Gastroesophageal sphincter (tissue), 4 donors: ENCODE measurements at places on chromosomes 11 and 22.

DNA sequence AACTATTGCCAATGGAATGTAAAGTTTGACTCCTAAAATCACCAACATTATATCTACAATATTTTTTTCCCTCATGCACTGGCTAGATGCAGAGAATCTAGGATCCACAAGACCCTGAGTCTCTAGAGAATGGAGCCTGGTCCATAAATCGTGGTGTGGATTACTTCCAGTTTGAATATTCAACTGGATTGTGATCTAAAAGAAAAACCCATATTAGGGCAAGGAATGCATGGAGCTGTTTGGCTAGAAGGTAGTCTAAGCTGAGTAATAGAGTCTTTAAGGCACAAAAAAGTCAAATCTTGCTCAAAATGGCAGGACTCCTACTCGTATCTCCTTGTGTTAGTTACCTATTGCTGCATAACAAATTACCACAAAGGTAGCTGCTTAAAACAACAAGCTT lies 9.4 kb upstream of the MS4A5 start:
- no peaks in the 10 kb centered on the region for H3K4me1 ChIP-seq
- ATAC-seq: no peak
- no peak overlapping the region for H3K27ac ChIP-seq
- H3K27me3 ChIP-seq: no peaks in the 10 kb centered on the region
- no peak overlapping the region for H3K4me3 ChIP-seq

- H3K27me3 ChIP-seq: peaks cover 5% of the 10 kb centered on the region
- no peak overlapping the region for H3K27ac ChIP-seq
- peaks cover 49% of the 10 kb centered on the region for H3K36me3 ChIP-seq
- no peak for ATAC-seq
These were observed 16.4 kb upstream of the COX8A start for GRCh38 chr11:63958008-63958407.

DNA sequence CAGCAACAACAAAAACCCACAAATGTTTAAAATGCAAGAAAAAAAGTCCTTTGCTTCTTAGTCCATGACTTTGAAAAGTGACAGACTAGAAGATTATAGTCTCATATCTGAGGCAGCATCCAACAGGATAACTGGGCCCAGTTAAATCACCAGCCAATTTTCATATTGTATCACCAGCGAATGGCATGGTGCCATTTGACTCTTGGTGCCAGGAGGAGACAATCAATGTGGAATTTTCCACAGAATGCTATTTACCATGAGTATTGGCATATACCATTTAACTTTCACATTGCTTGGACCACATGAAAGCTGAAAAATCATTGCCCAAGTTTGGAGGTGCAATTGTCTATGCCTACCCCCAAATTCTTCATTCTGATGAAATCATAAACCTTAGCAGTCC lies 255.5 kb downstream of the TENM4 start:
- H3K27me3 ChIP-seq: no peaks in the 10 kb centered on the region
- no peak for ATAC-seq
- no peaks in the 10 kb centered on the region for H3K36me3 ChIP-seq

DNA sequence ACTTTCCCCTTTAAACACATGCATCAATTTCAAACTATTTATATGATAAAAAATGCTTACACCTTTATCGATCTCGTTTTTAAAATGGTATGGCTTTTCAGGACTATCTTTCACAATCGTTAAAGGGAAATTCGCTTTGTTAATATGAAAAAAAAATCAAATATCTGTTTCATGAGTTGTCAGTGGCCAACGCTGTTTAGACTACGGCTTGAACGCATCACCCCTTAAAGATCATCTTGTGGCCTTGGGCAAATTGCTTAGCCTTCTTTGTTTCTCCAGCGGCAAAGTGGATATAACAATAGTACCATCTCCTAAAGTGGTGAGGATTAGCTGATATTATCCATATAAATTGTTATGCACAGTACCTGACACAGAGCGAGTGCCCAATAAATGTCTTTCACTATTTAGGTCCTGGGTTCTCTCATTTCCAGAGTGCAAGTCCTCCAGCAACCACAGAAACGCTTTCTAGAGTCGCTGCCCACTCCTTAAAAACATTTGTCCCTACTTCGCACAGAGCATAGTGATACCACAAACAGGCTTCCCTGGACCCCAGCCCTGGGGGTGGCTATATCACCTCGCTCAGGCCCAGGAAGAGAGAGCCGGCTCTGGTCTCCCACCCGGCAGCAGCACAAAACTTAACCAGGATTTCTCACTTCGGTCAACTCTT lies 904 bp downstream of the SLC35F2 start:
- ATAC-seq: no peak
- H3K4me1 ChIP-seq: peaks cover 27% of the 10 kb centered on the region
- peak overlapping the region; percentile 75 for H3K4me3 ChIP-seq
- H3K36me3 ChIP-seq: no peaks in the 10 kb centered on the region
- no peak overlapping the region for H3K27ac ChIP-seq

DNA sequence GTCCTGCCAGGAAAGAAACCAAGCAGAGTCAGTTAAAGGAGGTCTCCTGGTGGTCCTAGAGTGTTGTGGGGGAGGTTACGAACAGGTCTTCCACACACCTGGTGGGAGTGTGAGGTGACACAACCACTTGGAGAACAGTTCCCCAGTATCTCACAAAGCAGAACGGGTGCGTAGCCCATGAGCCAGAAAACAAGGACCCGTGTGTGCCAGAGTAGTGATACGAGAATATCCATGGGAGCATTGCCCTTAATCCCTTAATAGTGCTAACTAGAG lies 21.7 kb upstream of the CLDN5 start:
- no peaks in the 10 kb centered on the region for H3K4me1 ChIP-seq
- H3K4me3 ChIP-seq: no peak overlapping the region
- no peak for ATAC-seq
- H3K27me3 ChIP-seq: peaks cover 21% of the 10 kb centered on the region
- no peaks in the 10 kb centered on the region for H3K36me3 ChIP-seq

- no peak overlapping the region for H3K27ac ChIP-seq
- peaks cover 10% of the 10 kb centered on the region for H3K4me1 ChIP-seq
- no peaks in the 10 kb centered on the region for H3K36me3 ChIP-seq
These were observed 61.9 kb upstream of the RDX start for GRCh38 chr11:110358336-110358735.

DNA sequence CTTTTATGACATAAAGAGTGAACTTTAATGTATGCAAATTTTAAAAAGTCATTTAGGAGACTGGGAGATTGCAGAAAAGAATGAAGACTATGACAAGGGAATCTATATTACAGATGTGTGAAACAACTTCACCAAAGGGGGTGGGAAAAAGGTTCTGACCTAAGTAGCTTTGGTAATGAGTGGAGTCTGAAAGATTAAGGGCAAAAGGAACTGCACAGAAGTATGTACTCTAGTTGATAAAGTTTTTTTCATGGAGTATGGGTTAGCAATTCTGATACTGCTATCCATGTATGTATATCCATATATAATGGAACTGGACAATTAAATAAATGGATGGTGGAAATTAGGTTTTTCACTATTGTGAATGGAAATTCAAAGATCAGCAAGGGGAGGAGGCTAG lies 9.2 kb downstream of the CKAP5 start:
- no peaks in the 10 kb centered on the region for H3K36me3 ChIP-seq
- ATAC-seq: no peak
- H3K4me1 ChIP-seq: peaks cover 17% of the 10 kb centered on the region
- no peak overlapping the region for H3K27ac ChIP-seq

DNA sequence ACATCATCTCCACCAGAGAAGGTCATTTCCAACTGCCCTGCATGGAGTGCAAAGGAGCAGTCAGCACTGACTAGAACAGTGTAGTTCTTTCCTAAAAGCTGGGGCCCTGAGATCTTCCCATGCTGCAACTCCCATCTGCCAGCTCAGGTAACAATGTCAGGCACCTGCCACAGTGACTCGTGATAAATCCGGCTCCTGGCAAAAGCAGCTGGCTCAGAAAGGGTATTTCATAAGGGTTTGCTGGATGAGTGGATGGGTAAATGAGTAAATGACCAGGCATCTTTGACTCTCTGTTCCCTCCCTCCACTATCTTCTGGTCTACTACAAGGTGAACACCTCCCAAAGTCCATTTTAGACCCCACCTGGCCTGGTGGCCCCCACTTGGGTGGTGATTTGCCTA lies 403.6 kb downstream of the NXPE2 start:
- H3K27me3 ChIP-seq: peaks cover 29% of the 10 kb centered on the region
- H3K4me1 ChIP-seq: no peaks in the 10 kb centered on the region
- ATAC-seq: no peak
- no peak overlapping the region for H3K27ac ChIP-seq
- H3K36me3 ChIP-seq: no peaks in the 10 kb centered on the region

DNA sequence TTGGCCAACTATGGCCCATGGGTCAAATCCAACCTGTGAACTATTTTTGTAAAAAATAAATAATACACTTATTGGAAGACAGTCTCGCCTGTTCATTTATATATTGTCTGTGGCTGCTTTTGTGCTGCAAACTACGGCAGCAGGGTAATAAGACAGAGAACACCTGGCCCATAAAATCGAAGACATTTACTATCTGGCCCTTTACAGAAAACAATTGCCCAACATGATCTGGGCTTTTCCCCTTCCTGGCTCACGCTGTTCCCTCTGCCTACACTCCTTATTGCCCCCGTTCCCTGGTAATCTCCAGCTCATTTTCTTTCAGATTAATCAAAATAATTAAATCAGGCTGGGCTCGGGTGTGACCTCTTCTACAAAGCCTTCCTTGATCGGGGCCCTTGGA lies 5.6 kb downstream of the PLAAT2 start:
- no peak overlapping the region for H3K27ac ChIP-seq
- no peak for ATAC-seq
- H3K36me3 ChIP-seq: no peaks in the 10 kb centered on the region
- H3K4me3 ChIP-seq: no peak overlapping the region
- no peaks in the 10 kb centered on the region for H3K4me1 ChIP-seq

DNA sequence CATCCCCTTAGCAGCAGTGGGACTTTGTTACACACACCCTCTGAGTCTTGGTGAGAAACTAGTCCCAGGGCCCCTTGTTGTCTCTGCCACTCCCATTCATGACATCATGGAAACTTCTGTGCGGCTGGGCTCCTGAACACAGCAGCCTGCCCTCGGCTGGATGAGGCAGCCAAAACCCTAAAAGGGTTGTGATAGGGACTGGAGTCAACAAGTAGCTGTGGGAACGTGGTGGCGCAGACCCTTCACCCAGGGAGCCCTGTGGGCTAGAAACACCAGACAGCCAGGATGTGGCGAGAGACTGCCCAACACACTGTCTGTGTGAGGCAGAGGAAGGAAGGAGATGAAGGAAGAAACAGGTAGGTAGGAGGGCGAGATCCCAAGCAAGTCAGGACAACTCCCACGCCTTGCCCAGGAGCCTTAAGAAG lies 3.9 kb downstream of the CD3D start:
- H3K27me3 ChIP-seq: peaks cover 58% of the 10 kb centered on the region
- ATAC-seq: peak; percentile 19
- no peaks in the 10 kb centered on the region for H3K4me1 ChIP-seq
- H3K4me3 ChIP-seq: no peak overlapping the region
- no peaks in the 10 kb centered on the region for H3K36me3 ChIP-seq

DNA sequence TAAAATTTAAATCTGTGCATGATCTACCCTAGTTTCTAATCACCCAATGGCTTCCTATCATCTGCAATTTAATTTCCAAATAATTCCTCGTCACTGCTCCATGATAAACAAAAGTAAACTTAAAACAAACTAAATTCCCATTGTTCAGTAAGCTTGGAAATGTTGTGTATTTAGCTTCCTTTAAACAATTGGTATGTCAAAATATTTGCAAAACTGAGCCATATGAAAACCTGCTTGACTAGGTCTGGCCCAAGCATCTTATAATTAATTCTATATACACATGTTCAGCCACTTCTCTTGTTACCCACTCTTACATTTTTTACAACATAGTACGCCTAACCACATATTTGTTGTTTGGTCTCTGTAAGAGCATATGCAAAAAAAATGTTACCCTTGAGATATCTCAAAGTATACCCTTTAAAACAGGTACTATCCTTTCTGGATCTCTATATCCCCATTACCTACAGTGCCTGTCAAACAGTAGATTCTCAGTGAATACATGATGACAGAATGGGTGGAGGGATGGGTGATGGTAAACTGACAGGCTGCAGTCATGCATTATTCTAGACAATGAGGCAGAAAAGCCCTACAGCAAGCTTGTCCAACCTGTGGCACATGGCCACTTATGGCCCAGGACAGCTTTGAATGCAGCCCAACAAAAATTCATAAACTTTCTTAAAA lies 1277.9 kb upstream of the TENM4 start:
- H3K4me1 ChIP-seq: no peaks in the 10 kb centered on the region
- no peak overlapping the region for H3K27ac ChIP-seq
- no peaks in the 10 kb centered on the region for H3K36me3 ChIP-seq
- H3K4me3 ChIP-seq: no peak overlapping the region
- no peaks in the 10 kb centered on the region for H3K27me3 ChIP-seq

GRCh38 chr11:72743321-72744221 lies 8.6 kb downstream of the ARAP1 start:
- ATAC-seq: no peak
- peaks cover 77% of the 10 kb centered on the region for H3K4me1 ChIP-seq
- H3K4me3 ChIP-seq: no peak overlapping the region
- peak overlapping the region; percentile 35 for H3K27ac ChIP-seq

DNA sequence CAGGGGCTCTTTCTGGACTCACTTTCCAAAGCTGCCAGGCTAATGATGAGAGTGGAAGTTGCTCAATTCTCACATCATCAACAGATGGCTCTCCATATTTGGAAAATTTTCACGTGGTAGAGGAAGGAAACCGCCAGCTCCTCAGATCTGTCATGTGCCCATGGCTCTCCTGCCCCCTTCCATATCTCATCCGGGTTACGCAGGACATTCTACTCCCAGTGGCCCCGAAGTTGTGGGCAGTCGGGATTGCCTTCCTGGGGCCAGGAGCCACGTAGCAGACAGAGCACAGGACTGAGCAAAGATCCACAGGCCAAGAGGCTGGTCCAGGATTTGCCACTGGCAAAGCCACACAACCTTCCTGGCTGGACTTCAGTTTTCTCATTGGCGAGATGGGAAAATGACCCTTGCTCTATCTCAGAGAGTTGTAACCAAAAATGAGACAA lies 38.8 kb downstream of the RPUSD4 start:
- ATAC-seq: no peak
- H3K27me3 ChIP-seq: no peaks in the 10 kb centered on the region
- no peak overlapping the region for H3K4me3 ChIP-seq
- H3K36me3 ChIP-seq: no peaks in the 10 kb centered on the region
- H3K27ac ChIP-seq: no peak overlapping the region
- no peaks in the 10 kb centered on the region for H3K4me1 ChIP-seq

- H3K36me3 ChIP-seq: no peaks in the 10 kb centered on the region
- no peak overlapping the region for H3K4me3 ChIP-seq
- no peak for ATAC-seq
- H3K4me1 ChIP-seq: no peaks in the 10 kb centered on the region
These were observed 321.0 kb upstream of the PDGFD start for GRCh38 chr11:104484804-104485554.

GRCh38 chr11:14634813-14635212 lies 8.8 kb upstream of the PDE3B start:
- no peak for ATAC-seq
- H3K4me3 ChIP-seq: no peak overlapping the region
- peaks cover 20% of the 10 kb centered on the region for H3K4me1 ChIP-seq
- H3K36me3 ChIP-seq: no peaks in the 10 kb centered on the region

DNA sequence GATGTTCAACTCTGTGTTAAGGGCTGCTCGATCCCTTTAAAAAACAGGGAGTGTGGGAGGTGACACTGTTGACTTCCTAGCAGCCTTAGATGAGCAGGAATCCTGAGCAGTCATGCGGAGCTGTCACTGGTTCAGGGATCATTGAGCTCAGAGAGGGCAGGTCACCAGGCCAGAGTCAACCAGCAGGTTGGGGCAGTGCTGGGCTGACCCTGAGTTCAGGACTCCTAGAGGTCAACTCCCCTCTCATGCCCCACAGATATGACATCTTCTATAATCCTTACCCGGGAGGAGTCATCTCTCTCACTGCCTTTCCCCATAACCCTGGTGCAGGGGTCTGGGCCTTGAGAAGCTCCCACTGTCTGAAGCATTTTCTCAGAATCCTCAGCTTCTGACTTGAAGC lies 12.9 kb upstream of the WNT11 start:
- no peak for ATAC-seq
- H3K4me1 ChIP-seq: no peaks in the 10 kb centered on the region
- H3K27ac ChIP-seq: no peak overlapping the region
- H3K36me3 ChIP-seq: no peaks in the 10 kb centered on the region
- H3K27me3 ChIP-seq: no peaks in the 10 kb centered on the region
